ENCODE measurements at places on chromosomes 2 and 18.
A peak's percentile ranks its signal among the peaks of the same experiment; 100 is the strongest.

GRCh38 chr2:99771681-99772333 lies 282.0 kb upstream of the REV1 start:
- no peak for DNase-seq

- DNase-seq: no peak
These were observed 114.2 kb upstream of the SULT1C3 start for GRCh38 chr2:108125581-108125980.

DNA sequence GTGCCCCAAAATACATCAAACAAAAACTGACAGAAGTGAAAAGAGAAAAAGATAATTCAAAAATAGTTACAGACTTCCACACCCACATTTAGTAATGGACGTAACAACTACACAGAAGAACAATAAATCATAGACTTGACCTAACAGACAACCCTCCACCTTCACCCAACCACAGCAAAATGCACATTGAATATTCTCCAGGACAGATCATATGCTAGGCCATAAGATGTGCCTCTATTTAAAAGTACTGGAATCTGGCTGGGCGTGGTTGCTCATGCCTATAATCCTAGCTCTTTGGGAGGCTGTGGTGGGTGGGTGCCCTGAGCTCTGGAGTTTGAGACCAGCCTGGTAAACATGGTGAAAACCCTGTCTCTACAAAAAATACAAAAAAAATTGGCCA lies 20.0 kb downstream of the SLC66A2 start:
- no peak for DNase-seq

DNA sequence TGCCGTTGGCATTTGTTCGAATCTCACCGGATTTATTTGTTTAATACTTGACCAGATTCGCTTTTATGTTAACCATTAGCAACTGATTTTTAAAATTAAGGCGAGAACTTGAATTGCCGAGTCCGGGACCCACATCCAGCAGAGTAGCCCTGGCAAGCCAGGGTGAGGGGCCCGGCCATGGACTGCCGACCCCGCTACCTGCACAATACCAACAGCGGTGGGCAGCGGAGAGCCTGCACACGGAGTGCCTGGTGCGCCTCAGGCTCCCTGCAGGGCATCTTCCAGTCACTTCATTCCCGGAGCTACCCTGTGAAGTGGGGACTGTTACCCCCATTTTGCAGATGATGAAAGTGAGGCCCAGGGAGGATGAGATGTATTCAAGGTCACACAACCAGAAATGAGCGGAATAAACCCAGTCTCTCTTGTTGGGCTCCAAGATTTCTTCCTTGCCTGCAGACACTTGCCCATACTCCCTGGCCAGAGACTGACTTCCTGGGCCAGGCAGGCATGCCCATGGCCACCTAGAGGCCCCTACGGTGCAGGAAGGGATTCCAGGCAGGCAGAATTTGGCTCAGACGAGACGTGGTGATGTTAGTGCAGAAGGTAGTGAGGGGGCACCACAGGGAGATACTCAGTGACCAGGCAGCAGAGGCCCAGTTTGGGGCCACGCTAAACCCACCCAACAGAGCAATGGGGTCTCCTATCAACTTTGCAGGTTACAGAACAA lies 2.9 kb downstream of the FBLN7 start:
- no peak for DNase-seq

DNA sequence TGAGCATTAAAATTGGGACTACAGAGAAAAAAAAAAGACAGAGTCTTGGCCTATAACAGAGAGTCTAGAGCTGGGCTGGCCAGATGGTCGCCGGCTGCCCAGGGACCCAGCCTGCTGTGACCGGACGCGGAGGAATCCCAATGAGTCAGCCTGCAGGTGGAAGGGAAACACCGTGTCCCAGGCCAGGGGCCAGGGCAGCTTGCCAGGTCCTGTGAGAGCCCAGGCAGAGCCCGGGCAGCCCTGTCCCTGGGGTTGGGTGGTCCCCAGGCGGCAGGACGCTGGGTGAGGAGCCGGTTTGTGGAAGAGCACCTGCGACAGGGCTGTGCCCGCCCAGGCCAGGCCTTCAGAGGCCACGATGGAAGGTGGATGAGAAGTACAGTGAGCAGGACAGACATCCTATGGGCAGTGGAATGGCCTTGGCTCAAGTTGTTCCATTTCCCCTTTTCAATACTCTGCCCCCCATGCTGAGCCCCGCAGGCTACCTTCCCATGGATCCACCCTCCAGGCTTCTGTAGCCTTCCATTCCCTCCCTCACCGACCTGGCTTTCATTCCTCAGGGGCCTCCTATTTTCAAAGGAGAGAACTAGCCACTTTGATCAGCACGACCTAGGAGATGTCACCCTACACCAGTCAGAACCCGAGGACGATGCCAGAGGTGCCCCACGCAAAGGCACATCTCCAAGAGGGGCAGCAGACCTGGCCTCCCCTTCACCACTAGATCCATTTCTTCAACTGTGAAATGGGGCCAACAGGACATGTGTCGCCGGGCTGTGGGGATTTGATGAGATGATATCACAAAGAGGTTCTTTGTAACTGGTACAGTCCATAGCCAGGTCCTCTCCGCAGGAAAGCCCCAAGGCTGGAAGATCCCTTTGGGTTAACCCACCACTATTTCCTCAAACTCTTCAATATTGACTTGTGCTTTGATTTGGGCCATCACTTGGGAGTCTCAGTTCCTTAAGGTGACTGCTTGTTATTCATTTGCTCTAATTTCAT lies 87.5 kb downstream of the POLR1A start:
- no peak for DNase-seq

GRCh38 chr2:72270556-72271275 lies 123.1 kb upstream of the CYP26B1 start:
- DNase-seq: no peak

GRCh38 chr2:64587561-64587960 lies 63.4 kb downstream of the AFTPH start:
- DNase-seq: no peak

DNA sequence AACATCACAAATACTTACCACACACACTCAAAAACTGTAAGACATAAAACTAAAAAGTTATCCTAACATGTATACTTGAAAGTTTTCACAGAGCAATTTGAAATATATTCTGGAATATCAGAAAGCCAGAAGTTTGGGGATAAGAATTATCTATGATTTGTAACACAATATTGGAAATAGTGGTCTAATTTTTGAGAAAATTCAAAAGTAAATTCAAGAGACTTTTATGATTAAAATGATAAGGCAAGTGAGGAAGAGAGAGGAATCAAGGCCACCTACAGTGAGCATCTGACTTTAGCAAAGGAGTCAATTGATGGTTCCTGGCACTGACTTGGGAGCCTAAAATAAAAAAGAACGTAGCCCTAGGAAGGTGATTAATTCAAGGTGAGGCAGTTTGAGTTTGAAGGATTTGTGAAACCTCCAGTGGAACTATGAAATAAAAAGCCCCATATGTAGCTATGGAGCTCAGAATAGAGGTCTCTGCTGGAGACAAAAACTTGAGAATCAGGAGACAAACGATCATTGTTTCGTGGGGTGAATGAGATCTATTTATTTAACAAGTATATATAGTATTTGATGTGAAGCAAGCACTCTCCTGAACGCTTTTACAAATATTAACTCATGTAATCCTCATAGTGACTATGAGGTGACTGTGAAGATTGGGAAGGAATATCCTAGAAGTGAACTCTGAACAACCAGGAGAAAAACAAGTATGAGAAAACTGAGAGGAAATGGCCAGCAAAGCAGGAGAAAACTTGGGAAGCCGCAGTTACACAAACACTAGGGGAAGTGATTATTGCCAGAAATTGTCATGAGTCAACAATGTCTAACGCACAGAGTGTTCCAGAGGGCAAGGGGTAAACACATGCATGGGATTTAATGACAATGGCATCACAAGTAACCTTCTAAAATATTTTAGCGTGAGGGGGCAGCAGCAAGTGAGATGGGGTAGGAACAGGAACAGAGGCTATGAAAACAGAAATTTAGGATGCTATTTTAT lies 12.8 kb downstream of the TFPI start:
- DNase-seq: no peak

DNA sequence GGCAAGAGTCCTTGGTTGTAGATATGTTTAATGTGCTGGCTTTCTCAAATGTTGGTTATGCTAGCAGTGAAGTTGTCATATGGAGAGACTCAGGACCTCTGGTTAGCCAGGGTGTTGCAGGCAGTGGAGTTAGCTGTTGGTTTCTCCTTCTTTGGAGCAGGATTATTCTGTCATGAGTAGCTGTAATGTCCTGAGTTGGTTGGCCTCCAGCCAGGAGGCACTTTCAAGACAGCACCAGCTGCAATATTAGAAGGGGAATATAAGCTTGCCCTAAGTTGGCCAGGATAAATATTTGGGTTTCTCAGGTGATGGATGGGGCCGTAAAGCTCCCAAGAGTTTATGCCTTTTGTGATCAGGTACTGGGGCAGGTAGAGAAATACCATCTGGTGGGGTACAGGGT lies 65.5 kb downstream of the MSTN start:
- no peak for DNase-seq

- no peak for DNase-seq
These were observed 62.4 kb downstream of the PLB1 start for GRCh38 chr2:28558158-28558820.

GRCh38 chr2:200209030-200209429 lies 97.5 kb upstream of the SPATS2L start:
- no peak for DNase-seq

GRCh38 chr18:56076723-56077122 lies 488.7 kb upstream of the TCF4 start:
- no peak for DNase-seq

- peak; percentile 65 for DNase-seq
These were observed 39.7 kb downstream of the RDH14 start for GRCh38 chr2:18520451-18521425.

DNA sequence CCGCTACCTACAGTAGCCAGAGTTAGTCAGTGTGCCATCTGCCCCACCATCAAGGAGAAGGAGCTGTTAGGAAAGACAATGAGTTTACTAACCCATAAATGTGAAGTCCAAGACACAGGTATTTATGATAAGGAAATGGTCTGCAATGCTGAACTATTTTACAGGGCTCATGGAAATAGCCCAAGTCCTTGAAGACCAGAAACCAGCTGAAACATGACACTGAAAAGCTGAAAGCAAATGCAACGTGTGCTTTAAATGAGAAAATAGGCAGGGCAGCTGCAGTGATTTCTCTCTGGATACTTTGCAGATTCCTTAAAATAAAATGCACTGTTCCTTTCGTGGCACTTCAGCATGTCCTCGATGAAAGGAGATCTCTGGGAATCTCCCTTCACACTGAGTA lies 256.4 kb upstream of the TCF4 start:
- DNase-seq: no peak

DNA sequence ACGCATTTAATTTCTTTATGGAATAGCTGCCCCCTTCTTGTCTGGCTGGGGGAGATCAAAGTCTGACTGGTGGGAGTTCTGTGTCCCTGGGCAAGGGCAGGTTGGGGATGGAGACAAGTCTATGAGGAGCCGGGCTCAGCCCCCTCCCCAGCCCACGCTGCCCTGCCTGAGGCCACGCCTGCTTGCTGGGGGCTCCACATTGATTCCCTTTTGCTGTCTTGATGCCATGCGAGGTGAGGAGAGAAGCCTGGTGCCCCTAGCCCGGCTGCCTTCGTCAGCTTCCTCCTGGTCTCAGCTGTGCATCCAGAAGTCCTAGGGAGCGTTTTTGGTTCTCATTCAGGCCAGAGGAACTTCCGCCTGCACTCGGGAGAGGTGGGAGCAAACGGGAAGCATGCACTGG lies 247.9 kb downstream of the NDUFA10 start:
- no peak for DNase-seq

- no peak for DNase-seq
These were observed 852.3 kb upstream of the CRIM1 start for GRCh38 chr2:35503311-35503710.

DNA sequence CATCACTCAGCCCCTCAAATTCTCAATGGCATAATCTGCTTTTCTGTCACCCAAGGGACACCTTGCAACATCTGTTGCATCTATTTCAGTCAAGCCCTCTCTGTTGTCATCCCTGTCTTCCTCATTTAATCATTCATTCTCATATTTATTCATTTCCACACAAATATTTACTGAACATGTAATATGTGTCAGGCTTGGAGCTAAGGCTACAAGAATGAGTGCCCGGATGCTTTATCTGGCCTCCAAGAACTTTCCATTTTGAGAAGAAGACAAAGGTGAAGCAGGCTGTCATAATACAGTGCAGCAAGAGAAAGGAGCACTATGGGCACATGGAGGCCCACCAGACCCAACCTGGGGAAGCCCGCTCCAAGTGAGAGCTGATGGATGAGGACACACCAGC lies 15.6 kb downstream of the IL18RAP start:
- no peak for DNase-seq

DNA sequence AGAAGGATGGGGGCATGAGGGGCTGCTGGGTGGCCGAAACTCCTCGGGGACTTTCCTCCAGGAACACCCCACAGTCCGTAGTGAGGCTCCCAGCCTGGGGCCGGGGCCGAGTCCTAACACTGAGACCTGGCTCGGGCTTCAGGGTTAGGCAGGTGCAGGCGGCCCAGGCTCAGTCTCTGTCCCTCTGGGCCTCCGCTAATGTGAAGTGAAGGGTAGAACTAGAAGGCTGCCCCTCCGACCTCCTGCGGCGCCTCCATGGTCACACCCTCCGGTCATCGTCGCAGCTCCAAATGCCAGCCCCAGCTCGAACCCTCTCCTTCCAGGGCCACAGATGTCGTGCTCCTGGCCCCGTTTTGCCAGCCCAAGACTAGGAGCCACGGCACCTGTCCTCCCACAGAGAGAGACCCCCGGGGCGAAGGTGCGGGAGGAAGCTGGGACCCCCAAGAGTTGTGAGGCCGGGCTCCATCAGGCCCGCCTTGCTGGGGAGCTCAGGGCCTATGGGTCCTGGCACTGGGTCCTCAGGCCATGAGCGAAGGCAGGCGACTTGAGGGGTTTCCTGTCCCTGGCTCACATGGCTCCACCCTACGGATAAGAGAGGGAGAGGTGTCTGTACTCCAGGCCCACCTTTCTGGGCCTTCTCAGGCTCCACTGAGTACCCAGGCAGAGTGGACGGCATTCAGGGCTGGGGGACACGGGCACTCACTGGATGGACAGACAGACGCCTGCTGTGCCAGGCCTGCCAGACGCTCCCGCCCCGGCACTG lies 797 bp downstream of the ANO7 start:
- no peak for DNase-seq

- DNase-seq: no peak
These were observed 74.1 kb downstream of the VRK2 start for GRCh38 chr2:58120626-58121229.

GRCh38 chr2:95010126-95010525 lies 15.4 kb upstream of the MAL start:
- no peak for DNase-seq

GRCh38 chr18:26461405-26461804 lies 86.9 kb downstream of the KCTD1 start:
- DNase-seq: no peak

DNA sequence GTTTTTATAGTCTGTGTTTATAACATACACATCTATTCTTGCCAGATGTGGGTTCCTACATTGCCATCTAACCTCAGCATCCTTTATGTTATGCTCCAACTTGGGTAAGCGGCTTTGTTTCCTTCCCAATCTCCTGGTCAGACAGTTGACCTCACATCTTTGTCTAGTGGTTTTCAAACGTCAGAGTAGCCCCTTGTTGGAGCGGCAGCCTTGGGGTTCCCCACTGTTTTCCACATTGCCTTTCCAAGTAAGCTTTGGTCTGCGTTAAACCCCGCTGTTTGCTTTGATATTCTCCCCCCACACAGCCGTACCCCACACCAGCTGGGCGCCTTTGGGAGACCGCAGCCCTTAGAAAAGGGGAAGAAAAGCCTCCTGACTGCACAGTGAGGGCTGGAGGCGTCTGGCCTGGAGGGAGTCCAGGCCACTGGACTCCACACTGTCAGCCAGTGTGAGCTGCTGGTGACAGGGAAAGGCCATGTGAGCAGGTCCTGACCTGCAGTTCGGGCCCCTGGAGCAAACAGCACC lies 83.3 kb downstream of the MALT1 start:
- DNase-seq: no peak
